ENCODE measurements at places on chromosomes 7 and 10.

- no peak for DNase-seq
Observed at GRCh38 chr10:113947184-113948041, 93.0 kb downstream of the NHLRC2 start.

DNA sequence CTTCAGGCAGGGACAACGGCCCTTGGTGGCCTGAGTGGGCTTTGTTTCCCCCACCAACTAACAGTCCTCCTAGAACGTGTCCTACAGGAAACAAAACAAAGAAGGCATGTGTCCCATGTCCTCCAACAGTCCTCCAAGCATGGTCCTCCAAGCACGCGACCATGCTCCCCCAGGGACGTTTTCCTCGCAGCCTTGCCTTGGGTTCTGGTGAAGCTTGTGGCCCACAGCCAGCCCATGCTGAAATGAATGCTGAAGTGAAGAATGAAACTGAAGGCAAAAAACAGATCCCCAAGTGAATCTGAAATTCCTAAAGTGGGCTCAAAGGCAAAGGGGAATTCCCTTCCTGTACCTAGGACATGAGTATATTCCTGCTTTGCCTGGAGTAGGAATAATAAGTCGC lies 176.6 kb downstream of the JCAD start:
- no peak for DNase-seq

DNA sequence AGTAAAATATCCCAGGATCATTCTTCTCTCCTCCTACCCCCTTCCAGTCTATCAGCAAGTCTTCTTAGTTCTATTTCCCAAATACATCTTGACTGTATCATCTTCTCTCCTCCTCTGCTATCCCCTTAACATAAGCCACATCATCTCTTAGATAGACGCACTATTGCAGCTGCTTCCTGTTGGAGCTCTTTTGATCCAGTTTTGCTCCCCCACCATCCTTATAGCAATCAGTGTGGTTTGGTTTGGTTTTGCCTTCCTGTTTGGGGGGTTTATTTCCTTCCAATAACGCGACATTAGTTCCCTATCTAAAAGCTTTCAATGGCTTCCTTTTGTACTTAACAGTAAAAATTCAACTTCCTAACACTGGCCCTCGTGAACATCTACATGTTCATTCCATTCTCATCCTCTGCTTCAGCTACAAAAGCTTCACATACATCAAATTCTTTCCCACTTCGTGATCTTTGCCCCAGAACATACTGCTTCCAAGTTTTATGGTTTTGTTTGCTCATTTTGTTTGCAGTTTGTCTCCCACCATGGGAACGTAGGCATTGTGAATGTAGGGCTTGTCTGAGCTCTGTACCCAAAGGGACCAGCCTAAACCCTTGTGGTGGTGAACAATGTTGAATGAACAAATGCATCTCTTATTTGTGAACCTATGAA lies 33.7 kb upstream of the PLXDC2 start:
- DNase-seq: no peak

DNA sequence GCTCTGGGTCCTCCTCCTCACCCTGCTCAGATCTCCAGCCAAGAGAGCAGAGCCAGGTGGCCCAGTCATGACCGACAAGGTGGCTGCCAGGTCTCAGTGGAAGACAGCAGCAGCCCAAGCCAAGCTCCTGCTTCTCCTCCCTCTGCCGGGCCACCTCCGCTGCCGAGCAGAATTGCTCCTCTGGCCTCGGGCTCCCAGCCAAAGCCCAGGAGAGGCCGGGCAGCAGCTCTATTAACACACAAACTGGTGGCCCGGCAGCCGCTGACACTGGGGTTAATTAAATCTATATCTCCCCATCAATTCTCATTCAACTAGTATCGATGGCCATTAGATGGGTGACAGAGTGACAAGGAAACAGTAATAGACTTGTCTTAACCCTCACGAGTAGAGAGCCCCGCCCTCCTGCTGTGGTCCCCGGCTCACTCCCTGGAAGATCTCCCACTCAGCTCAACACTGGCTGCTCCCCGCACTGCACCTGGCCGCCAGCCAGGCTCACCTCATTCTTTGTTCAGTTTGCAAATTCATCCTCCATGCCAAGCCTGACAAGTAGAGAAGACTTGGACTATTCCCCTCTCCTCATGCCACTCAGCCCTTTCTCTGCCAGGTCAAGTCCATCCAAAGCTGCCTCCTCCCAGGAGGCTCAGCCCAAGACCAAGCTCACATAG lies 74.1 kb upstream of the UNC5B start:
- DNase-seq: no peak

DNA sequence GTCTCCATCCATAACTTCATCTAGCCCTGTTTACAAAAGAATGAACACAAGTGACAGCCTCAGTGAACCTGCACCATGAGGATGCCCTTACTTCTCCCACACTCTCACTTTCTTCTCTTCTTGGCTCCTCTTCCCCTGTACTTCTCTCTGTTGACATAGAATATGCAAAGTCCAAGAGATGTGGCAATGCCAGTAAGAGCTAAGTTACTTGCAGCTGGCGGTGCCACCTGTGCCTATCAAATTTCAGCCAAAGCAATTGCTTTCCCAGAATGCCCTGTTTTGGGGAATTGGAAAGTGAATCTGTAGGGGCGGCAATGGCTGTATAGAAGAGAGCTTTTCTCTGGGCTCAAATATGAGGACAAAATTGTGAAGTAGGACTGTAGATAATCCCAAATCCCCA lies 557.8 kb downstream of the AUTS2 start:
- no peak for DNase-seq

DNA sequence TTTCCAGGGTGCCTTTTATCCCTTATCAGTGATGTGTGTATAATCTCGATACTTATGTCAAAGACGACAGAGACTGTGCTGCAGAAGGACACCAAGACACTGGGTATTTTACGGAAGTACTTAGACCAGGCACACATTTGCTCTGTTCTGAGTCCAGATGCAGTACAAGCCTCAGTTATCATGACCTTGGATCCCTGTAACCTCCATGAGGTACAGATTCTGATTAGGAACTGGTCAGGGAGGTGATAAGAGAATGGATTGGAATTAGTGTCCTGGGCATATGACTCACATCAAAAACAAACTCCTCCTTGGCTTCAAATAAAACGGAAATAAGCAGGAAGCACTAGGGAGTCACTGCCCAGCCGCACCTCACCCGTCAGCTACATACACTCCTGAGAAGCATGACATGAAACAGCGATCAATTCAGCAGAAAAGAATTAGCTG lies 146.5 kb downstream of the SFMBT2 start:
- no peak for DNase-seq

GRCh38 chr7:1255080-1255816 lies 22.6 kb downstream of the UNCX start:
- DNase-seq: no peak

DNA sequence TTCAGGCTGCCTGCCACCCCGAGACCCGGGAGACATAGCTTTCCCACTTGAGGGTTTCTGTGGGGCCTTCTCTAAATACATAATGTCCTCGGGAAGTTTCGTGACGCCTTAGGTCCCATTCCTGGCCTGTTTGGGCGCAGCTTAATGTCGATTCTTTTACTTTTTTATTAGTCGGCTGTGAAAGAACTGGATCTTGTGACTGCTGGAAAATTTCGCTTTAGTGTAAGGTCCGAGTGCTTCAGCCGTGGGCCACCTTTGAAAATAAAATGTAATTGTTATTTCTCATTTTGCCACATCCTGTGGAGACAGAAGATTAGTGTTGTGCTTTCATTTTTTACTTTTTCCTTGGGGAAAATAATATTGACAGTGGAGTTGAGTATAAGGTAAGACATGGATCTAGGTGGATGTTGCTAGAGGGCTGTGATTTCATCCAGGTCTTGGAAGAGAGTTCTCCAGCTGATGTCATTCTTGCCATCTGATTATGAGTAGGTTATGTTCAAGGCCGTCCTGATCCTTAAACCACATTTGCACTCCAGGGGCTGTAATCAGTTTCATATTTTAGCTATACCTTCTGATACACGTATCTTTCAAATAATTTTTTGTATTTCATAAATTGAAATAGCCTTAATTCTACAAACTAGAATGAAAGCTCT lies 830 bp downstream of the RAB18 start:
- DNase-seq: no peak

DNA sequence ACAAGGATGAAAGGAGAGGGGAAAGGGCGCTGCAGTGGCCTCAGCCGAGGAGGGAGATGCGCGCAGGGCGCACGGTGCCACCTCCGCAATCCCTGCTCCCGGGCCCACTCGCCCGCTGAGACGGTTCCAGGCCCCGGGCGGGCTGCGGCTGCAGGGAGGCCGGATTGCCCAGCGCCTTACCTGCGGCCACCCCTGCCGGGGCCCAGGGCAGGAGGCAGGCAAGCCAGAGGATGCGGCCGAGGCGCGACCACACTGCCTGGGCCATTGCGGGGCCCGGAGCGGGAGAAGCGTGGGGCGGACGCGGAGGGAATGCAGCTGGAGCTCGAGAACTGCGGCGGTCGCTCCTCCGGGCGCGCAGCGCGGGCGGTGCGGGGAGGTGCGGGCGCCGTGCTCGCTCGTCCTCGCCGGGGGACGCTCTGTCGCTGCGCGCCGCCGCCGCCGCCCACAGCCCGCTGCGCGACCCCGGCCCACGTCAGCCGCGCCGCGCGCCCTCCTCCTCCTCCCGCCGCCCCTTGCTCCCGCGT lies at the start of gene TMEM130:
TSS of gene TMEM130 (minus strand) at position 418 of the 524 bp plus-strand sequence. CDS start at position 265, 153 bp downstream.
- DNase-seq: peak; percentile 32

DNA sequence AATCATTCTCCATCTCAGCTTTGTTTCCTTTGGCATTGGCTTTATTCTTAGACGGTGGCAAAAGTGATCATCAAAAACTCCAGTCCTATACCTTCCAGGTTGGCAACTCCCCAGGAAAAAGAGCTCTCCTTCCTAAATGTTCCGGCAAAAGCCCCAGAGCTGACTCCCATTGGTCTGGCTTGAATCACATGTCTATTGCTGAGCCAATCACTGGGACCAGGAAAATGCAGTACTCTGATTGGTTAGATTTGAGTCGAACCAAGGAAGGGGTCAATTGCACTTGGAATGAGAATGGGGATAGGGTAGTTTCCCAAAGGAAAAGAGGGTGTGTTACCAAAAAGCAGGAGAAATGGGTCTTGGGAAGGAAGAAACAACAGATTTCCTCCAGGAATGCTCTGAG lies 22.3 kb downstream of the LEP start:
- no peak for DNase-seq

- DNase-seq: no peak
Observed at GRCh38 chr7:39084349-39084748, 106.6 kb downstream of the POU6F2 start.

- DNase-seq: no peak
Observed at GRCh38 chr10:61160253-61160652, 216.3 kb upstream of the RHOBTB1 start.

DNA sequence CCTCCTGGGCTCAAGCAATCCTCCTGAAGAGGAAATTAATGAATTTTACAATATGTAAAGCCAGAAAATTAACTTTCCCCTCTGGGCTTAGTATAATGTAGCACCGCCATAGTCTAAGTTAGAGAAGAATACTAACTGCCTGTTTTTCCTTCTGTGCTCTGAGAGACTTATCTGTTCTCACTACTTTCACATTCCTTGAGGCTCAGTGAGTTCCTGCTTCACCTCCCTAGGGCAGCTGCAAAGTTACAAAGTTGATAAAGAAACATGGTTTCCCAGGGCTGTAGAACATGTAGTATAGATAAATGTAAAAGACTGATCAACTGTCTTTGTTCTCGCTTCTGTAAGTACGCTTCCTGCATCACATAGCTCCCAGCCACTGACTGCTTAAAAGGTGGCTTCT lies 16.0 kb upstream of the OLAH start:
- DNase-seq: no peak

GRCh38 chr7:91127959-91128358 lies 136.3 kb upstream of the FZD1 start:
- DNase-seq: no peak

DNA sequence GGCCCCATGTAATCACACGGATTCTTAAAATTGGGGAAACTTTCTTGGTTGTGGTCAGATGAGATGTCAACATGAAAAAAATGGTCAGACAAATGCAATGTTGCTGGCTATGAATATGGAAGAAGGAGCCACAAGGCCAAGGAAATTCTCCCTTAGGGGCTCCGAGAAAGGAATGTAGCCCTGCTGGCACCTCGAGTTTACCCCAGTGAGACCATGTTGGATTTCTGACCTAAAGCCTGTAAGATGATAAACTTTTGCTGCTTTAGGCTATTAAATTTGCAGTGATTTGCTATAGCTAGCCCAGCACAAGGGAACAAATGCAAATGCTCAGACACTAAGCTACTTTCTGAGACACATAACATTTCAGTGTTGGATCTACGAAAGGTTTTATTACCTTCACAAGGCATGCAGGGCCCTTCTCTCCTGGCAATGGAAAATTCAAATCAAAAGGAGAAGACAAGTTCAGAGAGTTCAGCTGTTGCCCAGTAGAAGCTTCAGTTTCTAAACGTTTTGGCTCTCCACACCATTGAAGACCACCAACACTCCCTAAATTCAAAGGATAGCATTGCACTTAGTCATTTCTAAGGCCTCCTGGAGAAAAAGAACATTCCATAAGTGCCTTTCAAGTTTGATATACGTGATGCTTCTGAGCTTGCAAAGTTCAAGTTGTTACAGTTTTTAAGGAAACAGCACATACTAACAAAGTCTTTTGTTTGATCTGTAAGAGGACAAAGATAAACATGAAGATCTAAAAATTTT lies 23.4 kb downstream of the MCMBP start:
- DNase-seq: no peak

- peak; percentile 35 for DNase-seq
Observed at GRCh38 chr10:45353186-45353585, 20.8 kb upstream of the ALOX5 start.

- DNase-seq: no peak
Observed at GRCh38 chr7:34652809-34653208, 5.2 kb upstream of the NPSR1 start.

GRCh38 chr7:155093596-155093995 lies 23.5 kb downstream of the HTR5A start:
- no peak for DNase-seq

GRCh38 chr10:121709675-121710073 lies 111.4 kb upstream of the FGFR2 start:
- DNase-seq: no peak

DNA sequence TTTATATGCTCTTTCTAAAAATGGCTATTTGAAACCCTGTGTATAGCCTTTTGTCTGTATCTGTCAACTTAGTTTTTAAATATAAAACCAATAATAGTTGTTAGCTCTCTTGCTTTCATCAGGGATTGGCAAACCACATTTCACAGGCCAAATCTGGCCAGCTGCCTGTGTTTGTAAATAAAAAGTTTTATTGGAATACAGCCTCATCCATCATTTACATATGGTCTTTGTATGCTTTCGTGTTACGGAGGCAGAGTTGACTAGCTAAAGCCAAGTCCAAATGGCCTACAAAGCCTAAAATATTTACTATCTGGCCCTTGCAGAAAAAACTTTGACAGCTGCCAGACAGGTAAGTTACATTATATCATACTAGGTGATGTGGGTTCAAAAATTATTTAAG lies 235.0 kb downstream of the BICC1 start:
- DNase-seq: no peak

DNA sequence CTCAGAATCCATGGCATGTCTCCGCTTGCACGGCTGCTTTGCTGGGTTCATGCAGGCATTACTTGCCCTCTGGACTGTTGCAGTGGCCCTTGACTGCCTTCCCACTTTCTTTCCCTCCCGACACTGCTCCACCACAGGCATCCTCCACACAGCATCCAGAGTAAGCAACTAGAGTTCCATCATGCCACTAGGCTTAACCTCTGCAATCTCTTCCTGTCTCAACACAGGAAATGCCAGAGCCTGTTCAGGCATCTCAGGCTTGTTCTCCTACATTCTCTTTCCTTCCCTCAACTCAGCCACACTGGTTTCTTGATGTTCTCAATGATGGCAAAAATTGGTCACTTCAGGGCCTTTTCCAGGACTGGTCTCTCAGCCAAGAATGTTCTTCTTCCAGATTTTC lies 284.5 kb upstream of the KLF6 start:
- DNase-seq: no peak

- DNase-seq: no peak
Observed at GRCh38 chr7:1555046-1555812, 776 bp downstream of the TMEM184A start.

- DNase-seq: no peak
Observed at GRCh38 chr10:129800796-129801340, 163.2 kb downstream of the EBF3 start.
